Aorta (tissue), 5 donors: ENCODE measurements at places on chromosomes 16 and 17.

DNA sequence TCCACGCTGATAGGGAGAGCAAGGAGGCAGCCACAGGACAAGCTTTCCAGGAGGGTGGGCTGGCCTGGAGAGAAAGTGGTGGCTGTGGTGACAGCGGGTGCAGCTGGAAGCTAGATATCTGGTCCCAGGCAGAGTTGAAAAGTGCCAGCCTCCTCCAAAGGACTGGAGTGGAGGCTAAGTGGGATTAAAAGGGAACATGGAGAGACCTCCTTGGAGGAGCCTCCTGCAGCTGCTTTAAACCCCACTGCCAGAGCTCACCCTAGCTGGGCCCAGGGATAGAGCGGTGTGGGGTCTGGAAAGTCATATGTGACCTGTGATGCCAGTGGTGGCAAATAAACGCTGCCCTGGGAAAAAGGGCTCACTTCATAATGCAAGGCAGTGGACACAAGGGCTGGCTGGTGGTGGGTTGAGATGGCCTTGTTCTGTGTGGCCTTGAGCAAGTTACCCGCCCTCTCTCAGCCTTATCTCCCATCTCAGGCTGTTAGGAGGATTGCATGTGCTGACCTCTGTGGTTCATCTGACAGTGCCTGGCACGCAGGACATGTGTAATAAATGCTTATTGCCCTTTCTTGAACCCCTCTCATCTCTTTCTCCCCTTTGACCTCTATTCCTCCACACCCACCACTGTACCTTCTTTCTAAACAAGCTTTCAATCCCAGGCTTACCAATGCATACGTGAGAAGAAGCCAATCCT, 61.0 kb upstream of the LGALS9 start:
- no peak for DNase-seq

DNA sequence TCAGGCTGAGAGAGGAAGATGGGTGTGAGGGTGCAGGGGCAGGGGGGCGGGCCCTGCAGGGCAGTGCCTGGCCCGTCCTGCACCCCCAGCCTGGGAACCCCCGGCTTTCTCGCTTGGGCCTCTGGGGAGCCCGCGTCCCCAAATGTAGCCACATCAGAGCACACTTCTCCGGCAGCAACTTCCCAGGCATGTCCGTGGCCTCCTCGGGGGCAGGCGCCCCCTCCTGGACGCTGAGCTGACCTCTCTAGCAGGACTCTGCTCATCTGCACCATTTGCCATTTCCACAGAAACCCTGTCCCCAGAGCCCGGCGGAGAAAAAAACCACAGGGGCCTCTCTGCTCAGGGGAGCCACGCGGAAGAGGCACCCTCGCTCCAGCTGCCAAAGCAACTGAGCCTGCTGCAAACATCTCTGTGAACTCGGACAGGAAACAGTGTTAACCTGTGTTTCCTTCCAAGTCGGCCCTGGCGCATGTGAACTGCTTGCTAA, 63.4 kb downstream of the KLHDC4 start:
- DNase-seq = no peak

DNA sequence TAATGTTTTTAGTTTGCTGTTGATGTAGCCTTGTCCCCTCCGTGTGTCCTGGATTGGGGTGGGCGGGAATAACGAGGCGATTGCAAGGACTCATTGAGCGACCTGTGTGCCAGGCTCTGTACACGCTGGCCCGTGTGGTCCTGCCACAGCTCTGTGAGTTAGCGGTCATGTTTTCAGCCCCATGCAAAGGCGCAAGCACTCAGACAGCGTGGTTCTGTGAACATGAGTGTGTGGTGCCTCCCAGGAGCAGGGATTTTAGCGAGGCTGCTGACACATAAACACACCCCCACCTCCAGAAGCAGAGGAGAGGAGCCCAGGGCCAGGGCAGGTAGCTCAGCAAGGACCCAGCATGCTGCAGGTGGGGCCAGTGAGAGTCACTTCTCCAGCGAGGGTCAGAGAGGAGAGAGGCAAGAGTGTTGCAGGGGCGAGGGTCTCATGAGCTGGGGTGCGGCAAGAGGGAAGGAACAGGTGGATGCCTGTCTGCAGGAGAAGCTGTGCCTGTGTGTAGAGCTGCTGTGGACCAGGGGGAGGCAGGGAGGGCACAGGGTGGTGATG, 115.3 kb downstream of the OR1D5 start:
- peak; percentile 29 for DNase-seq

DNA sequence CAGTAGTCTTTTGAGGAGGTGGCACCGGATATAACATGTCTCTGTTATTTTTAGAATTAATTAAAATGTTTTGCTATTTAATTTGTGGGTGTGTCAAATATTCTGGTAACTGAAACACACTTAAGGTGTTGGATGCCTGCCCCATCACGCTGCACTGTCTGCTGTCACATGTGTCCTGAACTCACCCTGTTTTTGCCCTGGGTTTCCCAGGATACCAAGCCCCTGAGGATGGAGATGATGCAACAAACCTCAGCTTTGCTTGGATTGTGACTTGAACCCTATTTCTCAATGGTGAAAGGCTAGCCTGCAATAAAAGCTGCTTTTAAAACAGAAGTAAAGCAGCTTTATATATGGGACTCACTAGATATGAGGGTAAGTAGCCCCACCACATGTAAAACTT, 11.5 kb upstream of the DUSP14 start:
- DNase-seq = no peak

DNA sequence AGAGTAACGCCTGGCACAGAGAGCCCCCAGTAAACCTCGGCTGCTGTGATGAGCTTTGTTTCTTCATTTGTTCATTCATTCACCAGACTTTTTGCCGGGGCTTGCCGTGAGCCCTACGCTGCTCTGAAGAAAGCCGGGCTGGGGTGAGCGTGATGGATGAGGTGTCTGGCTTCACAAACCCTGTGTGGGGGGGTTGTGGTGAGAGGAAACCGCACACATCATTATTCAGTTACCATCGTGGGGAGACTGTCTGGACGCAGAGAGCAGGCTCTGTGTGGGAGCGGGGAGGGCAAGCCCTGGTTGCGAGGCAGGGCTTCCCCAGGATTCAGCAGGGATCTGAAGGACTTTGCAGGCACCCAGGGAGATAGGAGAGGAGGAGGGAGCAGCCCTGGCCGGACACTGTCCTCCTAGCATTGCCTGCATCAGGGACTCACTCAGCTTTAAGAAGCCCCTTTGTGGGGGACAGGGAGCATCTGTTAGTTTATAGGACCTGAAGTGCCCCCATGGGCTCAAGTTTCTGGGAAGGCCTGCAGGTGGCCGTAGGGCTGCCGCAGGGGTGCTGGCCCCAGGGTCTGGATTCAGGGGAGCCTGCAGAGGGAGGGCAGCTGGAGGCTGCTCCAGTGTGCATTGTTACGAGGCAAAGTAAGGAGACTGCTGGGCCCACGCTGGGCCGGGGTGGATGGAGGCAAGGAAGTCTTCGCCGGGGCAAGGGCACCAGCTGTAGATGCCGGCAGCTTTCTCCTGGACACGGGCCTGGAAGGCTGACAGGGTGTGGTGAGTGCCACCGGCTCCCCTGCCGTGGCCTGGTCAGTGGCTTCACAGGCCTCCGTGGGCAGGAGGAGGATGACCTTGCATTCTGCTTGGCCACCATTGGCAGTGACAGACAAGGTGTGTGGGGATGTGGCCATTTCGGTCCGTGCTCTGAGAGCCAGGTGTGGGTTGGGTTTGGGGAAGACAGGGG, 334.5 kb downstream of the SEC14L1 start:
- DNase-seq = no peak

- peak; percentile 39 for DNase-seq
Measured at GRCh38 chr16:57614944-57615343, 13.5 kb upstream of the ADGRG1 start.

DNA sequence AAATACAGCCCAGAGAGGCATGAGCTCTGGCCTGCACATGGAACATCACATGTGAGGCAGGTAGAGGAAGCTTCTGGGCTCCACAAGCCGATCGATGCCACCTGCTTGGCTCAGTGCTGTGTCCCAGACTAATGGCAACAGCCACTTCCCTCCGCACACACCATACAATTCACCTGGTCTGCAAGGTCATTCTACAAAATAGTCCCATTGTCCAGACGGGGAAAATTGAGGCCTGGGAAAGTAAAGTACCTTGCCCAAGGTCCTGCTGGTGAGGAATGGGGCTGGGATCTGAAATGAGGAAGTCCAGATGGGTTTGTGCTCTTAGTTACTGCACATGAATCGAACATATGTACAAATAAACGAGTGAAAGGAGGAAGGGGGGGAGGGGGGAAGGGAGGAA, 88.0 kb downstream of the LITAF start:
- DNase-seq = no peak

- no peak for DNase-seq
Measured at GRCh38 chr17:48247603-48248002, 140.0 kb downstream of the SNX11 start.

DNA sequence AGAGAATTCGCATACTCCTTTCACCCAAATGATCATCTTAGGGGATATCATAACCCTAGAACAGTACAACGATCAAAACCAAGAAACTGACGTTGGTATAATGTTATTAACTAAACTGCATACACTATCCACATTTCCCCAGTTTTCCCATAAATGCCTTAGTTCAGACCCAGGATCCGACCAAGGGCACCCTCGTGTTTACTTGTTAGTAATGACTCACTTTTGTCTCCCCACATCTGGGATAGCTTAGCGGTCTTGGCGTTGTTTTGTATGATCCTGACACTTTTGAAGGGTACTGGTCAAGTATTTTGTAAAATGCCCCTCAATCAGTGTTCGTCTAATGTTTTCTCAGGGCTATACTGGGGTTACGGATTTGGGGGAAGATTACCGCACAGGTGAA, 8.0 kb downstream of the HS3ST3A1 start:
- no peak for DNase-seq

DNA sequence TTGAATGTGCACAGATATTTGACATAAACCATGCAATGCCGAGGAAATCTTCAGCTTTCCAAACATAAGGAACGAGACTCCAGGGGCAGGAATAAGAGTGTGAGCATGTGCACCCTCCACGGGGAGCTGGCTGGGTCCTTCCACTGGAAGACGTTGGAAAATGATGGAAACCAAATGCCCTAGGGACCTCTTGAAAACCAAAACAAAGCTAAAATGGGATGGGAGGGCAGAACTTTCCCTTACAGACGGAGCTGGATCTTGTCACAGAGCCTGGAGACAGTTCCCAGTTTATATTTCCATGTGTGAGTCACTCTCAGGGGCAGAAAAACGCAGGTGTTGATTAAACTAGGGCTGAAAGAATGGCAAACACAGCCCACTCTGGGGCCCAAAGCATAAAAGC, 34.4 kb upstream of the DNAH17 start:
- DNase-seq = no peak

GRCh38 chr16:10895053-10895946, 18.3 kb downstream of the CIITA start:
- peak; percentile 79 for DNase-seq

DNA sequence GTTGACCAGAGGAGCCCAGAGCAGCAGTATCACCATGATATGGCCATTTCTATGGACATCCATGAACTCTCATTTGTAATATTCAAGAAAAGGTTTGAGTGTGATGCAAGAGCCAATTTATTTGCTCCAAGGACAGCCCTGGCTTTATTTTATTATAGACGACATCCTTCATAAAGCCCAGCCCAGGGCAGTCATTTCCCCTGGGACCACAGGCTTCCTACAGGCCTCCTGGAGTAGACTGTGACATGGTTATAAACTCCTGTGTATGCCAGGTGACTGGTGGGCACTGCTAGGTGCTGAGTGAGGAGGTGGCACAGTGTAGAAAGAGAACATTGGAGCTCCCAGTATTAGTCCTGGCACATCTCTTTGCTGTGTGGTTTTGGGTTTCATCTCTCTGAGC, 120.9 kb downstream of the UTP18 start:
- no peak for DNase-seq

- no peak for DNase-seq
Measured at GRCh38 chr17:66920950-66921349, 43.6 kb upstream of the CACNG4 start.

- DNase-seq = no peak
Measured at GRCh38 chr17:2282297-2282873, 21.2 kb downstream of the SMG6 start.

GRCh38 chr17:43940630-43941029, 1.6 kb downstream of the PPY start:
- DNase-seq = no peak

- no peak for DNase-seq
Measured at GRCh38 chr16:62870554-62870953, 834.3 kb upstream of the CDH8 start.

DNA sequence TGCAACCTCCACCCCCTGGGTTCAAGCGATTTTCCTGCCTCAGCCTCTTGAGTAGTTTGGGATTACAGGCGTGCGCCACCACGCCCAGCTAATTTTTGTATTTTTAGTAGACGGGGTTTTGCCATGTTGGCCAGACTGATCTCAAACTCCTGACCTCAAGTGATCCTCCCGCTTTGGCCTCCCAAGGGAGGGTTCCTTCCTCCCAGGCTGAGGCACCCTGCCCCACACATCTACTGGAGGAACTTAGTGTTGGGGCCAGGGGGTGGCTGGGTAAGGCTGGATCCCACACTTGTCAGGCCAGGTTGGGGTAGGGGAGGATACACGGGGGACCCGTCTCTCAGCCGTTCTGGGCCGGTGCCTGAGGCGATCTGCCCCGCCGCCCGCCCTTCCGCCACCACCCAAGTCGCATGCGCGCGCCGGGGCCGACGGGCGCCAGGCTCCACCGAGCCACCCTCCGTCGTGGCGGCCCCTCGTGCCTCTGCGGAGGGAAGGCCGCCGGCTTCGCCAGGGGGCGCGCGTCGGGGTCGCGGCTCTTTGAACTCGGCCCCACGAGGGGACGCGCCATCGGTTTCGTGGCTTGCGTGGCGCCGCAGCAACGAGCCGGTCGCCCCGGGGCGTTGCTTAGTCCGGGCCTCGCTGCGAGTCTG, 15.9 kb downstream of the GRB7 start:
- DNase-seq = peak; percentile 88

- DNase-seq = peak; percentile 84
Measured at GRCh38 chr17:42122371-42123303, at the start of gene HSPB9. Gene HSPB9, plus strand, starts transcription at chr17:42122804. Its CDS starts 47 bp downstream, at chr17:42122851.

- no peak for DNase-seq
Measured at GRCh38 chr17:28421787-28422305, 15.8 kb upstream of the SLC46A1 start.

GRCh38 chr17:34249061-34249460, 6.0 kb upstream of the CCL2 start:
- DNase-seq = no peak

DNA sequence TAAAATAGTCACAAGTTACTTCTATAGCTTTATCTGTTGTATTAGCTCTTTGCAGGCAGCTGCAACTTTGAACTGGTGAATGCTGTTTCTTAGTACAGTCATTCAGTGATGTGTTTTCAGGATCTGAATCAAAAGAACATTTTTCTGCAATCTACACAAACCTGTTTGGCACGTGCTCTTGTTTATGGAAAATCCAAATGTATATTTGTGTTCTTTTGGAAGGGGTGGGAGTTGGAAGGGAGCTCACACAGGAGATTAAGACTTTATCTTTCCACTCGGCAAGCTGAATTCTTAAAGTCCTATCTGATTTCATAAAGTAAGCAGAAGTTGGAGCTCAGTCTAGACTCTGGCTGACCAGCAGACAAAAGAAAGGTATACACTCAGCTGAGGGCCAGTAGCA, 300.2 kb downstream of the MAP2K6 start:
- DNase-seq = no peak

- DNase-seq = no peak
Measured at GRCh38 chr16:620700-621525, 9.9 kb upstream of the WFIKKN1 start.
